Kidney epithelial cell (primary cell): ENCODE measurements at places on chromosomes 16 and 17.

- DNase-seq: no peak
These were observed 419.1 kb upstream of the RBFOX1 start for GRCh38 chr16:6913566-6913965.

- DNase-seq: peak; percentile 74
These were observed 207.0 kb downstream of the MSI2 start for GRCh38 chr17:57463103-57463885.

GRCh38 chr17:1912146-1912545, 82.3 kb downstream of the RPA1 start:
- no peak for DNase-seq

DNA sequence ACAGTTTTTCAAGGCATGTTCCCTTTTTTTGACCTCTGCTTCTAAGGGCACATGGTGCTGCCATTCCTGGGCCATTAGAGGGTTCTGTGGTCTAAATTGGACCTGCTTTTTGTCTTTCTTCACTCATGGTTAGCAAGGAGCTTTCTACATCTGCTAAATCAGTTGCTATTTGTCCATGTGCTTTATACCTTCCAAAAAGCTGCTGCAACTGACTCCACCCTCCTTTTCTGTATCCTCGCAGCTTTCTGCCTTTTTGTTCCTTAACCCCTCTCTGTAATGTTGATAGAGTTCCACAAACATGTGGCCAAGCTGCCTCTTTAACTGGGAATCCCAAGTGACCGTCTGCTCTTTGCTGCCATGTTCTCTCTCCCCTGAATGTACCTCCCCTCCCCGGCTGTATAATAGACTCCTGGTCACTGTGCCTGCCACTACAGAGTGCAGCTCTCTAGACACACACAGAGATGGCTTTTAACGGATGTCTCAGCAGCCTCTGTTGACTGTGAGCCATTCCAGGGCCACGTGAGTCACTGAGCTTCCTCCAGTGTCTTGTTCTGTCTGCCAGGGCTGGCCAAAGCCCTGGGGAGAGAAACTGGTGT, 57.4 kb upstream of the TEKT3 start:
- DNase-seq: no peak

- DNase-seq: no peak
These were observed 146.9 kb downstream of the CMIP start for GRCh38 chr16:81591545-81591870.

GRCh38 chr17:18020971-18021370, 18.0 kb downstream of the ATPAF2 start:
- no peak for DNase-seq

- no peak for DNase-seq
These were observed 84.8 kb upstream of the TBC1D3K start for GRCh38 chr17:37839196-37839978.

GRCh38 chr17:8310601-8311123, 621 bp downstream of the ARHGEF15 start:
- no peak for DNase-seq

- no peak for DNase-seq
These were observed 949 bp upstream of the SPAG7 start for GRCh38 chr17:4968486-4969046.

- DNase-seq: no peak
These were observed 28.9 kb upstream of the CDH15 start for GRCh38 chr16:89142474-89143195.

- no peak for DNase-seq
These were observed 6.2 kb downstream of the CORO6 start for GRCh38 chr17:29616300-29617048.

DNA sequence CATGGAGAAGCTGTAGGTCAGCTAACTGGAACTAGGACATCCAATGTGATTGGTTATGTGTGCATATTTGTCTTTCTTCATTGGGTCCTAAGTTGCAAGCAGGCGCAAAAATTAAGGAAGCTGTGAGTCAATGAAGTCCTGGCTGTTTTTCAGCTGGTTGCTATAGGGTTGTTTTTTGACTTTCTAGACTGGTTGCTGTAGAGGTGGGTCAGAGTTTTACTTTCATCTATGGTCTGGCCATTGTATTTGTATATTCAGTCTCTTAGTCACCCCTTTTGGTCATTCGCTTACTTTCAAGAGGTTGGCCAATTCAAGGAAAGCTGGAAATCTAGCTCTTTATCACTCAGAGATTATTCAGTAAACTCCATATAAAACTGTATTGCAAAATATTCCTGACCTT, 62.0 kb upstream of the AMZ2 start:
- DNase-seq: no peak

- DNase-seq: no peak
These were observed 3.2 kb downstream of the ATP2C2 start for GRCh38 chr16:84371553-84371865.

GRCh38 chr17:64689106-64689505, 27.0 kb upstream of the SMURF2 start:
- no peak for DNase-seq

- DNase-seq: no peak
These were observed 323.4 kb downstream of the CPPED1 start for GRCh38 chr16:12480286-12480685.

DNA sequence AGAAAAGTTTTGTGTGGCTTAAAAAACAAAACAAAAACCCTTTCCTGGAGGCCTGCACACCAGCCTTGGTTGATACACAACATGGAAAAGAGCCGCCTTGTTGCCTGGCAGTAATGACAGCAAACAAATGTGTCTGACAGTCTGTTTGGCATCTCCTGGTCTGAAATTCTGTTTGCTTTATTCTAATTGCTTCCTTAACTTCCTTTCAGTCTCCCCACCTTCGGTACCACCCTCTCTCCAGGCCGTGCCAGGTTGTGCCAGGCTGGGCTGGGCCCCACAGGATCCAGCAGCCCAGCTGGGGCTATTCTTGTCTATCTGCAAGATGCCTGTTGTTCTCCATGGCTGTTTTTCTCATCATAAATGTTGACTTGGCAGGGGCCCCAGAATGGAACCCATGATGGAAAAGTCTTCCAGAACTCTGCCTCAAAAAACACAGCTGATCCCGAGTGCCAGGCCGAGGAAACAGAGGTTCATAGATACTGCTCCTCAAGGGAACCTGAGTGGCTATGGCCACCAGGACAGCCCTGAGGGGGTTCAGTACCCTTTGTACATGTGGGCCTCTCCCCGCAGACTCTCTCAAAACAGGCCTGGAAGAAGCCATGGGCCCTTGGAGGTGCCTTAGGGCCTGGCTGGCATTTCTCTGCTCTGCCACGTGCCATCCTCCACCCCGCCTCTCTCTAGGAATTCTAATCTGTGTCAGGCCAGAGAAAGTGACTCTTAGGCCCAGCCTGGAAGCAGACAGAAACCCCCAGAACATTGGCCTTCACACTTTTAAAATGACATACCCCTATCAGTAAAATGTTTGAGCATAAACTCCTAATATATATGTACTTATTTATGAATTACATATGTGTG, 50.5 kb downstream of the YPEL2 start:
- no peak for DNase-seq

GRCh38 chr17:4939546-4939795, 375 bp downstream of the SLC25A11 start:
- no peak for DNase-seq

GRCh38 chr17:36212966-36213365, 2.1 kb downstream of the CCL4L2 start:
- DNase-seq: no peak

GRCh38 chr16:27377666-27378485, 24.1 kb upstream of the IL21R start:
- no peak for DNase-seq

- DNase-seq: peak; percentile 18
These were observed 28.8 kb downstream of the DYNLRB2 start for GRCh38 chr16:80569440-80570105.
